ENCODE measurements at places on chromosomes 4 and X.

DNA sequence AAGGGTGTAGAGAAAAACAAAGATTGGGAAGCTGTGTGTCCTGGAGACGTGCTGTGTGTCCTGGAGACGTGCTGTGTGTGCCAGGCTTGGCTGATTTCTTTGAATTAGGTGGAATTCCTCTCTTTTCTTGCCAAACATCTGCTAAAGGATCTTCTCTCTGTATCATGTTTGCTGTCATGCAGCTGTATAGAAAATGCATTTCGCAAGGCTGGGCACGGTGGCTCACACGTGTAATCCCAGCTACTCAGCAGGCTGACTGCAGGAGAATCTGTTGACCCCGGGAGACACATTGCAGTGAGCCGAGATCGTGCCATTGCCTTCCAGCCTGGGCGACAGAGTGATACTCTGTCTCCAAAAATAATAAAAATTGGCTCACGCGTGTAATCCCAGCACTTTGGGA is 187.0 kb downstream of the CRLF2 start:
- H3K27me3 ChIP-seq: no peaks in the 10 kb centered on the region
- peak overlapping the region; percentile 86 for H3K27ac ChIP-seq
- H3K4me1 ChIP-seq: peaks cover 10% of the 10 kb centered on the region
- H3K36me3 ChIP-seq: no peaks in the 10 kb centered on the region
- DNase-seq: no peak
- H3K4me3 ChIP-seq: no peak overlapping the region

DNA sequence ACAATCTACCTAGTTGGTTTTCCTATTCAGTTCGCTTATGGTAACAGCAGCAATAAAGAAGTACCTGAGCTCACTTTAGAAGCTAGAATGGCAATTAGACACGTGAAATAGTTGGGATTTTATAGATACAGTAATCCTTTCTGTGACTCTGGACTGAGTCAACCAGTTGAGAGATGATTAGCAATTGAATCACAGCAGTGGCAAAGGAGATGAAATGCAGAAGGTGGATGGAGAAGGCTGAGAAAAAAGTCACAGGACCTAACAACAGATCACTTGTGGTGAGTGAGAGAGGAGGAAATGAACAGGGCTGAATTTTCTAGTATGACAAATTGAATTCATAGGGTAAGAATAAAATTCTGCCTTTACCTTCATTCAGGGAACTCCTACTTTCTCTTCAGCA is 197.1 kb upstream of the MAGEB18 start:
- no peaks in the 10 kb centered on the region for H3K27me3 ChIP-seq
- H3K4me1 ChIP-seq: no peaks in the 10 kb centered on the region
- no peaks in the 10 kb centered on the region for H3K36me3 ChIP-seq
- DNase-seq: no peak
- no peak overlapping the region for H3K4me3 ChIP-seq

- H3K27me3 ChIP-seq: no peaks in the 10 kb centered on the region
- H3K4me3 ChIP-seq: peak overlapping the region; percentile 33
- no peaks in the 10 kb centered on the region for H3K36me3 ChIP-seq
- no peaks in the 10 kb centered on the region for H3K4me1 ChIP-seq
Observed at GRCh38 chrX:37787423-37787869, 7.6 kb downstream of the CYBB start.

GRCh38 chrX:154751669-154752271 is 893 bp upstream of the GAB3 start:
- no peak overlapping the region for H3K4me3 ChIP-seq
- H3K27me3 ChIP-seq: no peaks in the 10 kb centered on the region
- H3K27ac ChIP-seq: no peak overlapping the region
- no peaks in the 10 kb centered on the region for H3K36me3 ChIP-seq
- DNase-seq: no peak
